ENCODE measurements at places on chromosomes 13 and 19.

DNA sequence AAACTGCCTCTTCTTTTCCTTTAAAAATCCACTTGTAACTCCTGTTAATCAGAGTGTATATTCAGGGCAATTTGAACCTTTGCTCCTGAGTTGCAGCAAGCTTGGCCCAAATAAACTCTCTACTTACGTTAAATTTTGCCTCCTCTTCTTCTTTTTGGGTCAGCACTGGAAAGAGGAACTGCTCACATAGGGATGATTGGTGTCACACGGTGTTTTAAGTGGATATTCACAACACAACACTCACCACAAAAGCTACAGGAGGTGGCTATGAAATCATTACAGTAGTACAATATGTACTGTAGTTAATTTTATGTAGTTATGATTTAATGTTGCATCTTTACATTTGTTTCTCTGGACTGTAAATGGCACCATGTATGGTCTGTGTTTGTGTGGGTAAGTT lies 96.8 kb upstream of the DOCK9 start:
- no peak for DNase-seq

DNA sequence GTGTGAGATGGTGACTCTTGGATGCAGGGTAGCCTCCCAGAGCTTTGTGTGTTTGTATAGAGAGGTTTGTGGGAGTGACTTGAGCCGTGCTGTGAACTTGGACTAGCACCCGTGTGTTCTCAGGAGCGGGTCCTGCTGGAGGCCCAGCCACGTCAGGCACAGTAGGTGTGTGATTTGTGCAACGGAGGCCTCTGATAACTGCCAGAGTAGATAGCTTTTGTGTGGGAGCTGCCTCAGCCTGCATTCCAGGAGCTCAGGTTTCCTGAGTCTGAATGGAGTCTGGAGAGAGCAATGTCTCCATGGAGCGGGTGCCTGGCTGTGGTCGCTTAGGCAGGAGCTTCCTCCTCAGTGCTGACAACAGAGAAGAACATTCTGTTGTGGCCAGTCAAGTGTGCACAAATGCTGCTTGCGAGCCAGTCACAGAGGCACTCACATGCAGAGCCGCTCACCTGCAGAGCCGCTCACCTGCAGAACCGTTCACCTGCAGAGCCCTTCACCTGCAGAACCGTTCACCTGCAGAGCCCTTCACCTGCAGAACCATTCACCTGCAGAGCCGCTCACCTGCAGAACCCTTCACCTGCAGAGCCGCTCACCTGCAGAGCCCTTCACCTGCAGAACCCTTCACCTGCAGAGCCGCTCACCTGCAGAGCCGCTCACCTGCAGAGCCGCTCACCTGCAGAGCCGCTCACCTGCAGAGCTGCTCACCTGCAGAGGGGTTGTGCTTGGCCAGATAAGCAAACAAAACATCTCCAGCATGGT lies 32.6 kb downstream of the TFDP1 start:
- DNase-seq = peak; percentile 85

GRCh38 chr19:42762789-42763188 lies 2.7 kb downstream of the PSG8 start:
- no peak for DNase-seq

GRCh38 chr13:109389892-109390345 lies 396.5 kb downstream of the IRS2 start:
- DNase-seq = no peak

GRCh38 chr19:7988307-7988706 lies 17.1 kb downstream of the ELAVL1 start:
- no peak for DNase-seq

DNA sequence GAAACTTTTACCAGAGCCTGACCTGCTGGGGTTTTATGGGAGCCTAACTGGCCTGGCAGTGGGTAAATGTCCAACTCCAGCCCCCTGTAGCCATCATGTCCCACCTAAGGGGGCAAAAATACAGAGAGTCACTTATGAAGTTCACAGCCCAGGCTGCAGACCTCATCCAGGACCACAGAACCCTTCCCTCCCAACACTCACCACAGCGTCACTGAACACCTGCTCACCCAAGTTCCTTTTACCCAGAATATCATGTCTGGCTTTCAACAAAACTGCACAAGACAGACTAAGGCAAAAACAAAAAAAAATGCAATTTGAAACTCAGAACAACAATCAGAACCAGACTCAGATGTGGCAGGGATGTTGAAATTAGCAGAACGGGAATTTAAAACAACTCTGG lies 6.4 kb downstream of the CEACAM3 start:
- no peak for DNase-seq

DNA sequence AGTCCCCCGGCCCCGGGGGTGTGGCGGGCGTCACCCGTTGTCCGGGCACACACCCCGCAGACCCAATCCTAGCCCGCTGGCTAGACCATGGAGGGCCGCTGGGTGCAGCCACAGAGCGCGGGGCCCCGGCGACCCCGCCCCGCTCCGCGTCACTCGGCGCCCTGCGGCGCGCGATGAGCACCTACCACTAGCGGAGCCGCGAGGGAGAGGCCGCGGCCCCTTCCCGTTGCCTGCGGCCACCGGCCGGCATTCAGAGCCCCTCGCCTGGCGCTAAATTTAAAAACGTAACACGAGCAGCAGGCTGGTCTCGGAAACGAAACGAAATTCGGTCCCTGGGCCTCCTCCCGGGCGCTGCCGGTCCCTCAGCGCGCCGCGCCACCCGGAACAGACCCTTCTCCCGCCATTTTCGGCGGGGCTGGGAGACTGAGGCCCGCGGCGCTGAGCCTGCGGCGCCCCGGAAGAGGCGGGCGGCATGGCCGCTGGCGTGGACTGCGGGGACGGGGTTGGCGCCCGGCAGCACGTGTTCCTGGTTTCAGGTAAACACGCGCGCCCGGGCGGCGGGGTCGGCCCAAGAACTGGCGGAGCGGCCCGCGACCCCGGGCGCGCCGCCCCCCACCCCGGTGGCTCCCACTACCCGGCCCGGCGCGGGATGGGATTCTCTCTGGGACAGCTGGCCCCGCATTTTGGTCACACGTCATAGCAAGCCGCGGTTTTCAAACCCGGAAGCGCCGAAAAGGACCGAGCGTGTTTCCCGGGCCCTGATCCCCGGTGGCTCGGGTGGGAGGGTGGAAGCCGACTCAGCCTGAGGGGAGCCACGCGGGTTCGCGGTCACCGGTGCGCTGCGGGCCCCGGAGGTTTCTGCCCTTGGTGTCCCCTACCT lies at the start of gene RNASEH2B:
TSS of gene RNASEH2B (plus strand) at position 187 of the 880 bp plus-strand sequence. CDS start at position 473, 286 bp downstream.
- DNase-seq = peak; percentile 13

DNA sequence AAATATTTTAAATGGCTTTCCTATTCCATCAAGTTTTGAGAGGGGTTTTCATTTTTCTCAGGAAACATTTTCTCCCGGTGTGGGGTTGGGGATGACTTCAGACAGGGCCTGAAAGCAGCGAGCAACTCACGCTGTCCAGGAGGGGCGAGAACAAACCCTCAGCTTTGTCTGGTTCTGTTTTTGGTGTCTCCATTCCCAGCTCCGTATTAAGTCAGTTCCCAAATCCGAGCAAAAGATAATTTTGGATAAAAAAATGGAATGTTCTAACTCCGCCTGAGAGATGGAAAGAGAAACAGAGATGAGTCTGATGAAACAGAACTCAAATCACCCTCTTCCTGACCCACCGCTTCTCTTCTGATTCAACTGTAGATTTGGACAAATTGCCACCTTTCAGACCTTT lies 38.4 kb downstream of the RFX2 start:
- DNase-seq = no peak

DNA sequence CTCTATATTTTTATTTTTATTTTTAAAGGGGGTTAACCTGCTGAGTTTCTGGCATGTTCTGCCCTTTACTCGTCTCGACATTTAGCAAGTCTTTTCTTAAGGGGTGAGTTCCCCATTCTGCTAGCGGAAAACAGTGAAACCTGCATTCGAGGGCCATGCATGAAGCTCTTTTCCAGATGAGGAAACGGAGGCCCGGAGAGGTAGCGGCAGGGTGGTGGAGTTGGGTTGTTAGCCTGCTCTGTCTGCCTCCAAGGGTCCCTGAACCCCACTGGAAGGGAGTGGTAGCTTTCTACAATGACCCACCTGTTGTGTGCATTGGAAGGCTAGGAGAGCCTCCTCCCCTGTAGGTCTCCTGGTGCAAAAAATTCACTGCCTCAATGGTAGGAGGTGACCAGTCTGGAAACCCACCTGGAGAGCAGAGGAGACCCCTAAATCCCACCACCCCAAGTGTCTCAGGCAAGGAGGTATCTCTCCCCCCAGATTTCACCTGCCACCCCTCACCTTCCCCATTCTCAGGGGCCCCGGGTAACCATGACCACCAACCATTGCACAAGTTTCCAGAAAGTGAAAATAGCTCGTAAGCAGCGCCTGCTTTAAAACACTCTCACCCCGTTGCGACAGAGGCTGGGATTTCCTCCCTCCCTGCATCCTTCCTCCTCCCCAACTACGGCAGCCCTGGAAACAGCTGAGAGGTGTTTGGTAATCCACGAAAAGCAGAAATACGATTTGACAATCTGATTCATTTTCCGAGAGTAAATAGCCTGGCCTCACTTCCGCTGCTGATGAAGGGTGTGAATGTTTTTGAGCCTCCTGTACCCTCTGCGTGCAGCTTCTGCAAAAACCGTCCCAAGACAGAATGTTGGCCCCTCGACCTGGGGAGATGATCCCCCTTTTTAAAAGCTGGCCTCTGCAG lies 3.5 kb downstream of the KLF2 start:
- DNase-seq = no peak

- no peak for DNase-seq
These were observed 1069.7 kb downstream of the EFNB2 start for GRCh38 chr13:105465745-105466144.

GRCh38 chr13:30023196-30023895 lies 172.9 kb upstream of the UBL3 start:
- DNase-seq = no peak

DNA sequence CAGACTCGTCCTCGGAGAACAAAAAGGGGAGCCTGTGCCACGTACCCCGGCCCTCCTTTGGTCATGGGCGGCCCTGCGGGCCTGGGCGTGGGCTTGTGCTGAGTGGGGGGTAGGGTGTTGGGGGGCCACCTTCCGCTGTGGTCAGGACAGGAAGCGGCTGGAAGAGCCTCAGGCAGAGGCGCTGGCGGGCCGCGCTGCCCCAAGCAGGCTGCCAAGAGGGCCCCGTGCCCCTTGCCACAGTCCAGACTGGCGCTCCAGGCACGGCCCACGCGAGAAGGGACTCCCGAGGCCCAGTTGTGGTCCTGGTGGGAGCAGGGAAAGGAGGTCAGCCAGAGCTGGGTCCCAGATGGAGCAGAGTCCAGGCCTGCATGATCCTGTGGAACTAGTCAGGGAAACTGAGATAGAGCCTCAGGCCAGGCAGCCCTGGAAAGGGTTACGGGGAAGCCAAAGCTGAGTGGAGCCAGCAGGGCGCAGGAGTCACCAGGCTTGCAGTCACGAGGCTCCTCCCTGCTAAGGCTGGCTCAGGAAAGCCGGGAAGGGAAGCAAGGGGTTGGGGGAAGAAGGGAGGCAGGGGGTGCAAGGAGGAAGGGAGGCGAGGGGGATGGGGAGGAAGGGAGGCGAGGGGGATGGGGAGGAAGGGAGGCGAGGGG lies 135.0 kb downstream of the CRYL1 start:
- DNase-seq = no peak

- no peak for DNase-seq
These were observed 58.9 kb downstream of the RAP2A start for GRCh38 chr13:97492684-97493371.

All from astrocyte of the cerebellum (primary cell).